ENCODE measurements at places on chromosomes 12 and 14.

- DNase-seq, result no peak
These were observed 39.8 kb downstream of the DIO3 start for GRCh38 chr14:101600891-101601605.

- DNase-seq, result no peak
These were observed 462 bp downstream of the SRP54 start for GRCh38 chr14:34983148-34983760.

DNA sequence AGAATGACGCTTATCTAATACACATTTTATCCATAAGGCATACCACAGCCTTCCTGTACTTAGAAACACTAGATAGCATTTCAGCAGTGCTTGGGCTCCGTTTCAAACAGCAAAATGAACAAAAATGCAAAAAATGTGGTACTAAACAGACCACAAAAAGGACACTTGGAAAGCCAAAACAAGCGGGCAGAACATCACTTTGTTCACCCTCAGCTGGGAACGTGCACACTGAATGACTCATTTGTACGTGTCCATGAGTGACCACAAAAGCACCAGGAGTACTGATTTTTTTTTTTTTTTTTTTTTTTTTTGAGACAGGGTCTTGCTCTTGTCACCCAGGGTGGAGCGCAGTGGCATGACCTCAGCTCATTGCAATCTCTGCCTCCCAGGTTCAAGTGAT, 8.9 kb upstream of the FOXN3 start:
- no peak for DNase-seq

DNA sequence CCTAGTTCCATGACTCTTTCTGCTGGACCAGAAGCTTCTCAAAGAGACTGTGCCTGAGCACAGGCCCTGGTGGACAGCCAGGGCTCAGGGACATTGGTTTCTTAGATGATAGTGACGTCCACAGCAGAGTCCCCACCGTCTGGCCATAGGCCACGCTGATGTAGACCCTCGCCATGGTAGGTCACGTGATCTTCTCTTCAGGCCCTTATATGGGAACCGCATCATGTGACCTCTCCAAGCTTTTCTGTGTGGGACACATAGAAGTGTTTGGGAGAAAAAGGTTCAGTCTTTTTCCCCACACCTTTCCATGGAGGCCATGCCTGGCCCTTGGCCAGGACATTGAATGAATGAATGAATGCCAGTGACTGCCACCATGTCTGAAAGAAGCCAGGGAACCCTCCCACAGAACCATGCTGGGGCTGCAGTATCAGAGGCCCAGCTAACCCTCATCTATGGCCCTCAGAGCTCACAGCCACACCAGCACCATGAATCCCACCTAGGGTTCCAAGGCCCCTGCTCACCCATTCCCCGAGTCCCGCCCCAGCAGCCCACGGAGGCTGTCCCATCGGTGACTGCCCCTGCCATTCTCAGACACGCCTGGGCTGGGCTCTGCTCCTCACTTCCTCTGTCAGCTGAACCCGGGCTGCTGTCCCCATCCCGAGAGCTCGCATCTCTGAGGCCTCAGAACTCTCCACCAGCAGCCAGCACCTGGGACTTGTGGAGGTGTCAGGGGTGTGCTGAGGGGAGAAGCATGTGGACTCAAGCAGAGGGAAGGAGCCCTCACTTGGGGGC, 292.1 kb downstream of the ADGRD1 start:
- DNase-seq, result no peak

- no peak for DNase-seq
These were observed 437.0 kb downstream of the FUT8 start for GRCh38 chr14:65849558-65849957.

DNA sequence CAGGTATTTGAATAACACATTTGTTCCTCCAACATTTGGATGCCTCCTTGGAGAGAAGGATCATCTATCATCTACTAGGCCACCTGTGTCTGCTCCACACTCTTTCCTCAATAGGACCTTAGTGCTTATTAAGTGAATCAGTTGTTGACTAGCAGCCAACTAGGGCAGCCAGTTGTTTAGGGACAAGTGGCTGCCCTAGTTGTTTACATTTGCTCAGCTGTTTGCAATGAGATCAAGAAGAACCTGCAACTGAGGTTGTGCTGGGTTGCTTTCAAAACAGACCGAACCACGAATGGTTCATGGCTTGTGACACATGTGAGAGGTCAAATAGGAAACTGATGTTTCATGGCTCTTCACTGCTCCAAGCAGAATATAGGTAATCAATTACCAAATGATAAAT, 53.8 kb downstream of the TMCC3 start:
- DNase-seq, result no peak

GRCh38 chr14:62711351-62712023, 333.8 kb downstream of the KCNH5 start:
- no peak for DNase-seq

DNA sequence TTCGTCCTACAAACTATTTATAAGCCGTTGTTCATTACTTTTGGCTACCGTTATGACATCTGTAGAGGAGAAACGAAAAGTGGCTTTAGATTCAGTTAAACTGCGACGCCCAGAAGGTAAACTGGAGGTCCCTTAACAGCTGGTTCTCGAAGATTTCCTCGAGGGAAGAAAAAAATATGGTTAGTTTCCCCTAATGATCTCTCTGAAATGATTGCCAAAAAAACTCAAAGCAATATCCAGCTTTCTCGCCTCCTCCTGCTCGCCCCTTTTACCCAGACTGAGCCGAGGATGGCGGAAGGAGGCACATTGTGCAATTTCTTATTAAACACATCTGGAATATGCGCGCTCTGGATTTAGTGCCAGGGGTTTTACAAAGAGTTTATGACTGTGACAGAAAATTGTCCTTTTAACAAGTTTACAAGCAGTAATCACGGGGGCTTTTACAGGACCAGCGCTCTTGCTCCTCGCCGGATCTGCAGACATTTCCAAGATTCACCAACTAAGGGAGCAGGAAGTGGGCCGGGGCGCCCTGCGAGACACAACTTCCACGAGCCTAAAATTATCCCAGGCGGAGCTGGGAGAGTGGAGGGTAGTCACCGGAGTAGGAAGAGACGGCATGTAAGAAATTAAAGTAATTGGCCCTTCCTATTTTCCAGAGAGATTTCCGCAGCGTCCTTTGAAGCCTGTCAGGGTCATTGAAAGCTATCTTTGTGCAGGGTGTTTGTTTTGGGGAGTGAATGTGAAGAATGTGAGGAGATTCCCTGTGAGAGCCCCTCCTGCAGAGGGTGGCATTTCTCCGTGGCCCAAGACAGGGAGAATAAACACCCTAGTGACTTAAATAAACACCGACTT, 5.6 kb downstream of the SIX1 start:
- DNase-seq, result no peak

GRCh38 chr14:77161011-77161410, 19.4 kb upstream of the ZDHHC22 start:
- no peak for DNase-seq

- DNase-seq, result no peak
These were observed 89.0 kb downstream of the AKAP6 start for GRCh38 chr14:32417956-32418552.

GRCh38 chr12:25083211-25083610, 111.7 kb downstream of the DNAI7 start:
- DNase-seq, result no peak

DNA sequence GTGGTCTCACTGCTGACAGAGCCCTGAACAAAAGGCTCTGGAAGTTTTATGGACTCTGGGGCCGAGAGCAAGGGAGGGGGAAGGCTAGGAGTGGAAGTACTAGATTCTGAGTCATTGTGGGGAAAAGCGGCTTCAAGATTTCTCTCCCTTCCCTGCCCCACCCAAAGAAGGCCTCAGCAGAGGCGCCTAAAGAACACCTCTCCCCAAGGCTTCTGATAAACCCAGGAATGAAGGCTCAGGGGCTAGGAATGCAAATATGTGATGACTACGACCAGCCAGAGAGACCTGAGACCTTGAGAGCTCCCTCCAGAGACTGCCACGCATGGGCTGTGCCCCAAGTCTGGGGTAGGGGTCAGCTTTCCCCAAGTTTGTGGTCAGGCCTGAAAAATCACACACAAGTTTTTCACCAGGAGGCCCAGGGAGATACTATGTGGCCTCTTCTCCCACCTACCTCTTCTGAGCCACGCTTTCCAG, 130.7 kb upstream of the HIF1A start:
- DNase-seq, result no peak

DNA sequence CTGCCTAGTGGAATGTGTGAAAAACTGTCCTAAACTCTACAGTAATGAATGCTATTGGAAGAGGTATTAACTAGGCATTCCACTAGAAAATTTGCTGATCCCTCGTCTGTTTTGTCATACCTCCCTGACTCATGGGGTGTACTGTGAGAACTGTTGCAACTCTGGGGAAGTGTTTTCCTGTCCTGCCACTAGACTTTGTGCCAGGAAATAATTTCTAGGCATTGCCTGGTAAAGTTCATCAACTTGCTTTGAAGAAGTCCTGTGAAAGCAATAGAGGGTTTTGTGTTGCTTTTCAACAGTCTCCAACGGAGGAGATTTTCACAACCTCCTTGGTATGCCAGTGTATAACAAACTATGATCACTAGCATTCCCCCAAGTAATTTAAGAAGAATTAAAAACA, 139.9 kb downstream of the AKAP6 start:
- no peak for DNase-seq

DNA sequence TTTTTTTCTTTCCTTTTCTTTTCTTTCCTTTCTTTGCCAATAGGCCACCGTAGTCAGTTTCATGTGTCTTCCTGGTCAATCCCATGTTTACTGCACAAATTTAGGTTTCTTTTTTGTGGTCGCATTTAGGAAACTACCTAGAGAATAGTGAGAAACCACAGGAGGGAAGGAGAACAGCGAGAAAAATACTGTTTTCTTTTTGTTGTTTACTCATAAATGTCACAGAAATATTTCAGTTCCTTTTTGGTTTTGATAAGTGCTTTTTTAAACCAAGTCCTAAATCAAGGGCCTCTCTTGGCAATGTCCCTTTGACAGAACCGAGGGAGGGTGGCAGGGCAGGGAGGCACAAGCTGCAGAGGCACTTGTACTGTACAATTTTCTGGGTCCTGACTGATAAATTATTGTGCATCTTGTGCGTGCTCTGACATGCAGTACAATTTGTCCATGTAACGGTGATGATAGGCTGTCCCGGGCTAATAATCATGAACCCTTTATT, 326.1 kb downstream of the CACNA1C start:
- no peak for DNase-seq

GRCh38 chr14:65827520-65827919, 415.0 kb downstream of the FUT8 start:
- no peak for DNase-seq

DNA sequence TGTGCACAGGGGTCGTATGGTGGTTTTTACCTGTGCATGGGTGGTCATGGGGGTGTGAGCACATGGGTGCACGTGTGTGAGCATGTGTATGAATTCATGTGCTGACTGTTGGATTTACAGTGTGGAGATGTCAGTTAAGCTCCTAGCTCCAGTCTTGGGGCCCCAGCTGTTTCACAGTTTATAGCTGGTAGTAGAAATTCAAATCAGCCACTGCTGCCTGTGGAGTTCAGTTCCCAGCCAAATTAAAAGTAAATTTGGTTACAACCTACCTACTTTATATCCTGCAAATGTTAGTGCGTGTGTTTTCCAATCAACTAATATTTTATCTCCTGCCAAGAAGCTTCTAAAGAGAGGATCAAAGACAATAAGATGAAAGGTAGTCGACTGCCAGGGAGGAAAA, 56.0 kb upstream of the HSPB8 start:
- DNase-seq, result no peak

DNA sequence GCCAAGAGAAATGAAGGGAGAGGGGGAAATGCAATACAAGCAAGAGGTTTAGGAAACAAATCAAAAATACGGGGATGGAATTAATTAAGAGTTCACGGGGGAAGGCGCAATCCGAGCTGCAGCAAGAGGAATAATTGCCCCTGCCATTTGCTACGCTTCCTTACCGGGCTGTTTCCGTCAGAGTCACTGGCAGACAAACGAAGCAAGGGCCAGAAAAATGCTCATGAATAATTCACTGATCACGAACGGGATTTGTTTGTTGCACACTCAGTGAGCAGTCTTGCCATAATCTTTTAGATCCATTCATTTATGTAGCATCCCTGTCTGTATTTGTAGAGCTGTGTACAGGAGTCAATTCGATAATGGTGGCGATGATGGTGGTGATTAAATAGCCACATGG, 39.0 kb downstream of the PLXNC1 start:
- DNase-seq, result no peak

DNA sequence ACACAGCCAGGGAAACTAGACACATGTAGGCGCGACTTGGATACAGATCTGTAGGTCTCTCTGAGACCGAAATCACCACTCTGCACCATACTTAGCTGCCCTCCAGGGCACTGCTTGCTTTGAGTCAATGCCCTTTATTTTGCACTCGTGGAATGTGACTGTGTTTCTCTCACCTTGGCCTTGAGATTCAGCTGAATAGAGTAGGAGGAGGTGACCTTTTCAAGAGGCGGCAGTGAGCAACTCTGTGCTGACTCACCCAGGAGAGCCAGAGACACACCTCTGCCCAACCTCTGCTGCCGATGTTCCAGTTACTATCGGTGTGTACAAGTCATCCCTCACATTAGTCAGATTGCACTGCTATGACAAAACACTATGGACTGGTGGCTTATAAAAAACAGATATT, 583.4 kb downstream of the VRK1 start:
- DNase-seq, result no peak

DNA sequence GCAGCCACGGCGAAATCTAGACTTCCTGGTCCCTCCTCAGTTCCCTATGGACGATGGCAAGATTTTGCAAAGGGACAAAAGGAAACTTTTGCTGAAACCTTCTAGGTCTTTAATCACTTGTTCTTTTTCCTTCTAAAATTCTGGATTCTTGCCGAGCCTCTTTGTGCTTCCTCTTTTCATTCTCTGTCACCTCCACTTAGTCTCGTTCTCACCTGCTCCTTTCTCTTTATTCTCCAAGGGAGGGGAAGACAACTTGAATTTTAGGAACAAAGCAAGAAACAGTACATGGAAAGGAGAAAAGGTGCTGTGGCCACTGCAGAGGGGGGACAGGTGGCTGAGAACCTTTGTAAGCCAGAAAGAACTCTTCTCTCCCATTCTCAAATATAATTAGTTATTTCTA, 194.8 kb downstream of the CACNA1C start:
- DNase-seq, result no peak

- peak; percentile 31 for DNase-seq
These were observed 31.8 kb upstream of the RAD51AP1 start for GRCh38 chr12:4506870-4507269.

DNA sequence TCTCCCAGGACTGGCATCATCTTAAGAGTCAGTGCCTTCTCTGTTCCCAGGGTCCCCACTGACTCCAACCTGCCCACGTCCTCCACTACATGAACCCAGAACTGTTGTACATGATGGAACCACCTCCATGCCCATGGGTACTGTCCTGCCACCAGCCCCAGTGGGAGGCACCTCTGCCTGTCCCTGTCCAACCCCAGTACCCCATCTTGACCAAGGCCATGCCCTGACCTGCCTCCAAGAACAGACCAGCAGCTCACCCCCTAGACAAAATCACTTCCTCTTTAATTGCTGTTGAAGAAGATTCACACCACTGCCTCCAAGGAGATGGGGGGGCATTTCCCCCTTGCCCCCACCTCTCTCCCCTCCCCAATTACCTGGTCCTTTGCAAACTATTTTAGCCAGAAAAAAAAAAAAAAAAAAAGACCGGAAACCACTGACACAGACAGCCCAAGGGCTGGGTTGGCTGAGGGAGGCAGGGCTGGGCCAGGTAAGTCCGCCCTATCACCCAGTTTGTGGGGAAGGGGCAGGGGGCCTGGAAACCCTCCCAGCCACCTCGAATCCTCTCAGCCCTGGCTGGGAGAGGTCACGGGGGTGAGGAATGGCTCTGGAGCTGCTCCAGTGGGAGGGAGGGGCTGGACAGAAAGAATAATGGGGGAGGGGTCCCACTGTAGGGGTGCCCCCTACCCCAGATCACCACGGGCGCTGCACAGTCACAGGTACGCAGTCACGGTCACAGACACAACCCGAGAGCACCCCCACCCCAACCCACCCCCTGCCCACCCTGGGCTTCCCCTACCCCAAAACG, 13.4 kb downstream of the AGAP2 start:
- DNase-seq, result peak; percentile 15
